ENCODE measurements at places on chromosomes 3 and 15. TPM values are rescaled to one million over a fixed set of nuclear protein-coding genes. Genes with fewer than 3 reads are reported as not detected.

The DAZL gene
- total RNA-seq = not detected

The CMTM7 gene
- 49.7 TPM for total RNA-seq

The CCR3 gene
- total RNA-seq = not detected

The EPHB1 gene
- total RNA-seq = 0.08 TPM

The PPP1R14D gene
- not detected for total RNA-seq

The IQCH gene
- 2.4 TPM for total RNA-seq

The FBLN2 gene
- total RNA-seq = 0.86 TPM

The KNL1 gene
- 23.4 TPM for total RNA-seq

The ALDH1L1 gene
- 0.08 TPM for total RNA-seq

The TLE3 gene
- total RNA-seq = 36.2 TPM

The ISLR gene
- 0.08 TPM for total RNA-seq

The KBTBD12 gene
- total RNA-seq = not detected

The CCNL1 gene
- 47.8 TPM for total RNA-seq

The RTP1 gene
- not detected for total RNA-seq

Measured in hair follicular keratinocyte (primary cell).